Stimulated activated CD4-positive, alpha-beta T cell treated with anti-CD3 and anti-CD28 coated beads, Interleukin-12 subunit alpha, Interleukin-12 subunit beta, amount 100 ng/mL, for 24 hours (primary cell): ENCODE measurements at places on chromosomes 6 and 20.

GRCh38 chr20:49888212-49889000, 26.9 kb downstream of the SPATA2 start:
- peak; percentile 11 for DNase-seq

DNA sequence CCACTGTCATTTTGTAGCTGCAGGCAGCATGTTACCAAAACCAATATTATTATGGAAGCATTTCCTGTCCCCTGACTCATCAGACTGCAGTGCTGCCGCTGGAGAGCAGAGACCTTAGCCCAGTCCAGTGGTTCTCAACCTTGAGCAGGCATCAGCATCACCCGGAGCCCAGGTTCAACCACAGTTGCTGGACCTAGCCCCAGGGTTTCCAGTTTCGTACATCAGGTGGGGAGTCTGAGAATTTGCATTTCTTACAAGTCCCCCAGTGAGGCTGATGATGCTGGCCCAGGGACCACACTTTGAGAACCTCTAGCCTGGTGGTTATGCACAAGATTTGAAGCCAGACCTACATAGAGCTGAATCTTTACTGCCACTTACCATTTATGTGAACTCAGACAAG, 47.3 kb downstream of the LY86 start:
- no peak for DNase-seq

DNA sequence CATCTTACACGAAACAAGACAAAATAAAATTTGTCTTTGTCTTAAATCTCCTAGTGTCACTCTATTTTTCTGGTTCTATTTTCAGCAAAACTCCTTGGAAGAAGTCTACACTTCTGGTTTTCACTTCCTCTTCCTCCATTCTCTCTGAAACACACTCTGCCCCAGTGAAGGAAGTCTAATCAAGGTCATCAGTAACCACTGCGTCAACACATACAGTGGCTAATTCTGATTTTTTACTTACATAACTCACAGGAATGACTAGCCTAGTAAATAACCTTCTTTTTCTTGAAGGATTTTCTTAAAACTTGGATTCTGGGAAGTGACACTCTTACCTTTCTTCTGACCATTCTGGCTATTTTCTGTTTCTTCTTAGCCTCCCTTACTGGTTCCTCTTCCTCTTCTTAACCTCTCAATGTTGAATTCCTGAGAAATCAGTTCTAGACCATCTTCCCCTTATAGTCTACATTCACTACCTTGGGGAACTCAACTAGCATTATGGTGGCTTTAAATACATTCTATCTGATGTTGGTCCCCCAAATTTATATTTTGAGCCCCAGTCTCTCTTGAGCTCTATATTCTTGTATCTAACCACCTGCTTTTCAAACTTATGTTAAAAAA, 37.5 kb downstream of the AIG1 start:
- no peak for DNase-seq

GRCh38 chr6:44190715-44191114, 26.0 kb upstream of the MYMX start:
- no peak for DNase-seq

DNA sequence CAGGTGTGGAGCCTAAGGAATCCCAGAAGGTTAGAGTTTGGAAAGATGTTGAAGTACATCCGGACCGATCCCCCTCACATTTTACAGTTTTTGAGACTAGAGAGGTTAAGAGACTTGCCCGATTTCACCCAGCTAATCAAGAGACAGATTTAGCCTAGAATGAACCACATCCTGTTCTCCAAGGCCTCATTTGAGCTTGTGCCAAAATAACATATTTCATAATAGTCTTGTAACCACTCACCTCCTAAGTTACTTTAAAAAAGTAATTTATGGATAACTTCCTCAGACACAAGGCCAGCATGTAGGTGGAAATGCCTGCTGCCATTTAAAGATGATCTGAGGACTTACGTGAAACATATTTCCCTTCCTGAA, 39.8 kb upstream of the ARHGAP18 start:
- no peak for DNase-seq

GRCh38 chr6:138891255-138891986, 95.5 kb downstream of the ECT2L start:
- no peak for DNase-seq

DNA sequence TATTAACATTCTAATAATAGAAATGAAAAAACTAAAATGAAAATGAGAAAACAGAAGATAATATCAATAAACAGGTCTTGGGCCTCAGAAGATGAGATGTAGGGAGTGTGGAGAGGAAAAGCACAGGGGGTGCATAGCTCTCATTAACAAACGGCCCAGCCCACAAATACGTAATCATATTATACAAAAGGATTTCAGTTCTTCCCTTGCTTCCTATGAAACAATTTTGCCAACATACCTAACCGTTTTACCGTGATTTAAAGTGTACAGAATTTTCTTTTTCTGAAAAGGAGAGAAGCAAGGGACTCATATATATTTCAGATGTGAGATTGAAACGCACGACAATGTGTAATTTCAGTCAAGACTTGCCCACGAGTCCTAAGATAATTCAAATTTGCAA, 136.0 kb downstream of the HFE start:
- no peak for DNase-seq

GRCh38 chr6:75158176-75158575, 47.7 kb downstream of the COL12A1 start:
- no peak for DNase-seq

DNA sequence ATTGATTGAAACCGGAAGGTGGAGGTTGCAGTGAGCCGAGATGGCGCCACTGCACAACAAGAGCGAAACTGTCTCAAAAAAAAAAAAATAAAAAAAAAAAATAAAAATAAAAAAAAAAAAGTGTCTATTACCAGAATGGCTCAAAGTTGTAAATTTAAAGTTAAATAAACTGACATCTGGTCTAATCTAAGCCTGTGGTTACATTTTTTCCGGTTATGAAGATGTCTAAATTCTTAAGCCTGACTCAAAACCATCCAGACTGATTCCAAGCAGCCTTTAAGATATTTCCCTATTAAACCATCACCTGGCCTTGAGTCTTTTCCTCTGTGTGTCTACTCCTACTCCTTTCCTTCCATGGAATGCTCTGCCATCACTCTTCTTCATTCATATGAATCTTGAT, 371.7 kb upstream of the RUNX2 start:
- DNase-seq: no peak

DNA sequence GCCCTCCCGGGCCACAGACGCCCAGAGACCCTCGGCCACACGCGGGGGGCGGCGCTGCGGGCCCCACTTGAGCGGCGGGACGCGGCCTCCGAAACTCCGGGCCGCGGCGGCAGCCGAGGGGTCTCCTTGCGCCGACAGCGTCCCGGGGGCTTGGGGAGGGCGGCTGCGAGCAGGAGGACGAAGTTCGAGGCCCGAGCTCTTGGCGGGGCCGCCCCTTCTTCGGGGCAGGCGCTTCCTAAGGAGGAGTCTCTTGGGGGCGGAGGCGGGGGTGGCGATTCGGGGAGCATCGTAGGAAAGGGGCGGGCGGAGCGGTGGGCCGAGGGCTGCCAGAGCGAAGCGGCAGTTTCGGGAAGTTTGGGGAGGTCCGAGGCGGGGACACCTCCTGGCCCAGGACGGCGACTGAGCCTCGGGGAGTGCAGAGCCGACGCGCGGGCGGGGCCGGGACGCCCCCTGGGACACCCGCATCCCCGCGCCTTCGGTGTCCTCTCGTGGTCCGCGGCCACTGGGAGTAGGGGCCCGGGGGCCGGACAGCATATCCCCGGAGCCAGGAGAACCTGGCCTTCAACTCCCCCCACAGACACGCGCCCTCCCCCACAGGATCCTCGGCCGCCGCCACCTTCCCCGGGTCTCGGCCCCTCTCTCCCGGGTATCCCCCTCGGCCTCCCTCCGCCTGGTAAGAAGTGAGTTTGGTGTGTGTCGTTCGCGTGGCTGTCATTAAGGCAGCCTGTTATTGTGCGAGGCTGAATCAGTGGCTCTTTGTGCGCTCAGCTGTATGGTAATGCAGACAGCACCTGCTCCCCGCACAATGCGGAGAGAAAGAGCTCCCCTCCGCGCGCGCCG, 613 bp upstream of the DLL1 start:
- DNase-seq: no peak

- no peak for DNase-seq
These were observed 31.3 kb downstream of the PNPLA1 start for GRCh38 chr6:36301085-36301658.

DNA sequence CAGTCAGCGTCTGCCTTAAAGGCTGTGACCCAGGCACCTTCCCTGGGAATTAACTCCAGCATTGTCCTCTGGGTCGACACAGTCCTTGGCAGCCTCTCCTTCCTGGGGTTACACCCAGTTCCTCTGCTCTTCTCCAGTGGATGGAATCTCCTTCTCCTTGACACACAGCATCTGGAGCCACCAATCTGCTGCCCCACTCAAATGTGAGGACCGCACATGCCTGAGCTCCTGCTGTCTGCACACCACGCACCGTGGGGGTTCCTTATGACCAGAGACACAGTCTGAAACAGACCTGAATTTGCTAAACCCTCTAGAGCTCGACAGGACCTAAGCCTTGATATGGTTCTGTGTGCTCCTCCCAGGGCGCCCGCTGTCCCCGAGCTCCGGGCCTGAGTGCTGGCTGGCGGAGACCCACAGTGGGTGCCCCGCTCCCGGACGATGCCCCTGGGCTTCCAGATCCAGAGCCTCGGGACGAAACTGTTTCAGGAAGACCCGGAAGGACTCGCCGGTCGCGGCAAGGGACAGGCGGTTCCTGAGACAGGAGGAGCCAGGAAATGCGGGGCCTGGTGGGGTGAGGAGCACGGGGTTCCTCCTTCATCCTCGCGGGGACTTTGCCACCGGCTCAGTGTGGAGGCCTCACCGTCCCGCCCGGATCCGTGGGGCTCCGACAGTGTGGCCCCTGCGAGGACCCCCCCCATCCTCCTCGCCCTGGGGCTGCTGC, 2.5 kb upstream of the RAET1G start:
- DNase-seq: no peak

DNA sequence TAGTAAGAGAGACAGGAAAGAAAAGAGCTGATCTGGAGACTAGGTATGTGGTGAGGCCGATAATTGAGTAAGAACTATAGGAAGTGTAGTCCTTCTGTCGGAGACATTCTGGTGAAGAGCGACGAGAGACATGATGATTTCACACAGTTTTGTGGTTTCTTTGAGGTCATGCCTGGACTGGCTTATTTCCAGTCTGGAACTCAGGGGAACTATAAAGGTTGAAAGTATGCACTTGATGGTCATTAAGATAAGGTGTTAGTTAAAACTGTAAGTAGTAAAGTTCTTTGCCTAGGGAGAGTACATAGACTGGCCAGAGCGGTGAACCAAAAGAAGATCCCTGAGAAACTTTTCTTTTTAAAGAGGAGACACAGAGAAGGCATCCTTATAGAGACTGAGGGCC, 68.8 kb downstream of the RFX6 start:
- DNase-seq: no peak

GRCh38 chr6:98308564-98308963, 525.8 kb upstream of the POU3F2 start:
- DNase-seq: no peak

- DNase-seq: no peak
These were observed 301.2 kb upstream of the SGK1 start for GRCh38 chr6:134619077-134619476.

GRCh38 chr20:23178806-23179205, 92.7 kb upstream of the CD93 start:
- DNase-seq: no peak

DNA sequence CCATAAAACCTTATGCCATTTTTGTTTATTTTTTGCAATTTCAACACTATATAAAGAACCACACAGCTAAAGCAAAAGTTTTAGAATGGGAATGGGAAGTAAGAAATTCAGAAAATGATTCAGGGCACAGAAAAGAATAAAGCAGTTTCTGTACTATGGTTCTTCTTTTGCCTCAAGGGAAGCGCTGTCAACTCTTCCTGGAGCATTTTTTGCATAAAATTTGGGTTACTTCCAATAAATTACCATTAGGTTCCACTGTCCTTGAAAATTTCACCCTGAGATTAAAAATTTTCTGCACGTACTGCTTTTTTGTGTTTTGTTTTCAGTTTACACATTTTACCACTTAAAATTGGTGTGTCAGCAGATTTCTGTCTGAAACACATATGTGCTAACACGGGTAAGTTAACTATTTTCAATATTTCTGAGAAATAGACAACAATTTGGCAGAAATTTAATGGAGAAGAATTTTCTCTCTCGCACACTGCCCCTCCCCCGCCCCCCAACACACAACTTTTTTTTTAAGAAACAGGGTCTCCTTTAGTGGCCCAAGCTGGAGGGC, 79.6 kb downstream of the ADAT2 start:
- no peak for DNase-seq

DNA sequence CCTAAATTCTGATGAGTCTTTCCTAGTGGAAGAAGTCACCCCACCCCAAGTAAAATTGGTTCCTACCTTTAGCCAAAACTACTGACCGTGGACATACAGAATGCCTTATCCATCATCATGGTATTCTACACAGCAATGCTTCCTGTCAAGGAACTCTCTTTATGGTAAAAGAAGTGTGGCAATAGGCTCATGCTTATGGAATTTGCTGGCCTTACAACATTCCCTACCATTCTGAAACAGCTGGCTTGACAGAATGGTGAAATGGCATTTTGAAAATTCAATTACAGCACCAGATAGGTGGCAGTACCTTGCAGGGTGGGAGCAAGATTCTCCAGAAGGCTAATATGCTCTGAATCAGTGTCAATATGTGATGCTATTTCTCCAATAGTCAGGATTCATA, 41.8 kb upstream of the BACH2 start:
- no peak for DNase-seq

GRCh38 chr20:45649312-45649863, 18.3 kb upstream of the WFDC9 start:
- no peak for DNase-seq

- DNase-seq: no peak
These were observed 6.5 kb downstream of the PRPH2 start for GRCh38 chr6:42715871-42716270.

DNA sequence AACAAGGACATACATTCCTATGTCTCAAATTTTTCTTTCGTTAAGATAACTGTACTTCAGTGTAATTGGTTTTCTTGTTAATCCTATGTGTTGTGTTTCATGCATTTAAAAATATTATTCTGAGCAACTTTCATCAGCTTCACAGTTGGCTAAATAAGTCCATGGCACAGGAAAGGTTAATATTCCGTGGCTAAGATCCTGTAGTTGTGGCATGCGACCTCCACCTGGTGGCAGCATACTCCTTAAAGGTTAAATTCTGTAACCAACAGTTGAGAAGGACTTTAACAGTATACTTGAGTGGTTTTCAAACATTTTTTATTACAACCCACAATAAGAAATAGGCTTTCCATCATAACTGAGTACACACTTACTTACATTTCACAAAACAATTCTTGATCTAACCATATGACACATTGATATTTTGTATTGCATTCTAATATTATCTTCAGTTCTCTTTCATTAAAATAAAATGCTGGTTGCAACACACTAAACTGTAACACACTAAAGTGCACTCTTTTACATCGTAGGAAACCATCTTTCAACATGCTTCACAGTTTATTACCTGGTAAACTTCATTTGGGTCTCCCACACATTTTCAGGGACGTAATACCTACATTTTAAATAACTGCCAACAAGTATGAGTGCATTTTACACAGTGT, 118.3 kb downstream of the SLX4IP start:
- DNase-seq: peak; percentile 30
